Activated CD8-positive, alpha-beta memory T cell treated with anti-CD3 and anti-CD28 coated beads, Interleukin-2, amount 10 ng/mL, durations not matched to agents 7 days and 5 days (primary cell): ENCODE measurements at places on chromosomes 4 and X. TPM values are rescaled to one million over a fixed set of nuclear protein-coding genes. Genes with fewer than 3 reads are reported as not detected.

CFAP99 gene
- not detected for total RNA-seq

TRPC5OS gene
- not detected for total RNA-seq

KLHL4 gene
- total RNA-seq, result 0.28 TPM

SYP gene
- total RNA-seq, result 1.9 TPM

GAGE12F gene
- not detected for total RNA-seq

DNA sequence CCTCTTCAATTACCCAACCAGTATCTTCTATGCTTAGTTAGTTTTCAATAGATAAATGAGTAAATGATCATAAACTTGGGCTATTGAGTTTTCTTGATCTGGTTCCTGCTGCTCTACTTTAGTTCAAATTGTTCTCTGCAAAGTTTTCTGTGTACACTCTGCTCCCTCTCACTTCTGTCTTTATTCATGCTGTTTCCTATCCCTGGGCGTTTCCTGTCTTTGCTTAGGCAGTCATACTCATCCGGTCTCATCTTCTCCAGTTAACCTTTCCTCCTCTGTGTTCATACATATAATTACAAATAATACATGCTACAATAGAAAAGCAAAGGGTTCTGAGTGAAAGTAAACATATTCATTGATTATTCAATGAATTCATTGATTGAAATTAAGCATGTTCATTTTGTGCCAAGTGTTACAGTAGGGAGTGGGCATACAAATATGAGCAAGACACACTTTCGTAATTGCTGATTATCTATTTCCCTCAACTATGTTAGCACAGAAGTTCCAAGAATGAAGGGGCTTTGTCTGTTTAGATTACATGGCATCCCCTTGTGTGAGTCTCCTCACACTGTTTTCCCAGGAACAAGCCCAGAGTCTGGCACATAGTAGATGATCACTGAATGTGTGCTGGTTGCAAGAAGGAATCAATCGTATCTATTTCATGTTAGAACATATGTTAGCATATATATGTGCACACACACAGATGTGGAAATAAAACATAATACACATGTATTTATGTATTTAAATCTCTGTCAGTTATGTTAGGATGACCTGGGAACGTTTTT is 1.1 kb downstream of the RAB39B start:
- DNase-seq, result no peak

DNA sequence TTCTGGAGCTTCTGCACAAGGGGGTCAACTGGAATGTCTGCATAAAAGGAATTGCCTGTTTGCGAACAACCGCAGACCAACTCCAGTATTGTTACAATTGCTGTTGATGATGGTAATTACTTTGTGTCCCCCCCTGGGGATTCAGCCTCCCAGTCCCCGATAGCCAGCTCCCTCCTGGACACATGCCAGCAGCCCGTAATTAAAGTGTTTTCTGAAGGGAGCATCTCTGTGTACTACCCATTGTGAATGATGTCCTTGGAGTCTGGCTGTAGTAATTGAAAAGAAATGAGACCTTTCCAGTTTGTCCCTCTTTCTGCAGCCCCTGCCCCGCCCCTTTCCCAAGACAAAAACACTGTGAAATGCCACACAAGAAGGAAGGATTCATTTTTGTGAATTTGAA is 377.1 kb upstream of the LCORL start:
- DNase-seq, result no peak

GRCh38 chr4:59630235-59630634 is 1569.9 kb upstream of the ADGRL3 start:
- no peak for DNase-seq

DNA sequence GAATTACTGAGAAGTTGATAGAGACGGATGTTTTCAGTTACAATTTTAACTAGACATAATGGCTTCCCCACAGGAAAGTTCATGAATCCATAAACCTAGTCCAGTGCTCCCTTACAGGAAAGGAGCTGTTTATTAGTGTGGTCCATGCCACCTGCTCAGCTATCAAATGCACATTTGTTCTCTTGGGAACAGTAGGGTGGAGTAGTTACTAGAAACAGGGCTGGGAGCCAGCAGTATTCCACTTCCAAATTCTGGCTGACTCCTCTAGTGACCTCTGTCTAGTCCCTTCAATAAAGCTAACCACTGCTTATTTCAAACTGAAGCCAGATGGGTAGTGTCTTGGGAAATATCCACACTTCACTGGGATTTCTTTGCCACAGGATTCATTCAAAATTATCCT is 88.4 kb upstream of the TLL1 start:
- DNase-seq, result no peak

- no peak for DNase-seq
Observed at GRCh38 chrX:98501426-98501825, 1617.7 kb downstream of the RPA4 start.

GRCh38 chr4:76767983-76768382 is 130.0 kb downstream of the SOWAHB start:
- no peak for DNase-seq

DNA sequence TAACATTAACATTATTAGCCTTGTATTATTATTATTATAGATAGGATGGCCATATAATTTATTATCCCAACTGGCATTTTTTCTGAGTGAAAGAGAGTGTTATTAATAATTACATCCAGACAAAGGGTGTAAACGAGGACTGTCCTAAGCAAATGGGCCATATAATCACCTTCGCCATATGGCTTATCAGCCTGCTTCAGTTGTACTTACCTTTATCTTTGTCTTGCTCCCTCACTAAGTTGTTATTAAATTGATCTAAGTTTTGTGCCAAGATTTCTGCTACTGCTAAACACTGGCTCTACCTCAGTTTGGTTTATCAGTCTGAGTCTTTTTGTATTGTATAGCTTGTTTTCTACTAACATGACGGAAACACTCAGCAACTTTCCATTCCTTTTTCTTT is 76.9 kb downstream of the STIM2 start:
- DNase-seq, result no peak

GRCh38 chrX:94830717-94831116 is 1156.7 kb downstream of the FAM133A start:
- DNase-seq, result no peak
